ENCODE measurements at places on chromosomes 1 and 21. TPM values are rescaled to one million over a fixed set of nuclear protein-coding genes. Genes with fewer than 3 reads are reported as not detected.

DNA sequence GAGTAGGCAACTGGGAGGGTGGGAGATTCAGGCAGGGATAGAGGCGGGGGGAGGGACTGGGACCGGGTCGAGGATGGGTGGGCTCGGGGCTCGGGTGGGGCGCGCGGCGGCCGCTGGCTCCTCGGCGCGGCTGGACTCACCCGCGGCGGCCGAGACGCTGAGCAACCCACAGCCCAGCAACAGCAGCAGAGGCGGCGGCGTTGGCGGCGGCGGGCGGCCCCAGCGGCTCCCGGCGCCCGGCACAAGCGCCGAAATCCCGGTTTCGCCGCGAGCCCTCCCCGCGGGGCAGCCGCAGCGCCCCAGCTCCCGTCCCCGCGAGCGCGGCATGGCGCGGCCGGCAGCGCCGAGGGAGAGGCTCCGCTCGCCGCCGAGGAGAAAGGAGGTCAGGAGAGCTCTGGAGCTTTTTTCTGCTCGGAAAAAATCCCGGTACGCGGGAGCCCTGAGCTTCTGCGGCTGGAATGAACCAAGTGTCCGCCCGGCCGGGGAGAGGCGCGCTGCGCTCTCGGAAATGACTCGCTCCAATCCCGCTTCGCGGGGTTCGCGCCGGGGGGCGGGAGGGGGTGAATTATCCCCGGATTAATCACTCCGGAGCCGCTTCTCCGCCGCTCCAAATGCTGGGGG lies at the start of gene CSMD2:
TSS of gene CSMD2 (minus strand) at position 460 of the 621 bp plus-strand sequence. CDS start at position 327, 133 bp downstream.
- DNase-seq: no peak

DNA sequence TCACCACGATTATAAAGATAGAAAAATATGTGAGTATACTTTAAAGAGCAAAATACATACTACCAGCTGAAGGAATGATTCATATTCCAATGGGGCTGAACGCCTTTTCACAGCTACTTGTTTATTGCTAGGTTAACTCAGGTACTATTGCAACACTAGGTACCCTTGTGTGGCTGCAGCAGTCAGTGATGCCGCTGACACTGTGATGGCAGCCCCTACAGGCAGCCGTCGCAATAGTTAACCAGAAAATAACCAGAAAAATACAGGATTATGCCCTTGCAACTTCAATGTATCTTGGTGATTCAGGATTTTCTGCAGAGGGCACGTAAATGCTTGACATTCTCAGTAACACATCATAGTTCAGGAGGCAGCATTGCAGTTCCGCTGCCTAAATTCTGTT lies 1.6 kb upstream of the MARK1 start:
- no peak for DNase-seq

DNA sequence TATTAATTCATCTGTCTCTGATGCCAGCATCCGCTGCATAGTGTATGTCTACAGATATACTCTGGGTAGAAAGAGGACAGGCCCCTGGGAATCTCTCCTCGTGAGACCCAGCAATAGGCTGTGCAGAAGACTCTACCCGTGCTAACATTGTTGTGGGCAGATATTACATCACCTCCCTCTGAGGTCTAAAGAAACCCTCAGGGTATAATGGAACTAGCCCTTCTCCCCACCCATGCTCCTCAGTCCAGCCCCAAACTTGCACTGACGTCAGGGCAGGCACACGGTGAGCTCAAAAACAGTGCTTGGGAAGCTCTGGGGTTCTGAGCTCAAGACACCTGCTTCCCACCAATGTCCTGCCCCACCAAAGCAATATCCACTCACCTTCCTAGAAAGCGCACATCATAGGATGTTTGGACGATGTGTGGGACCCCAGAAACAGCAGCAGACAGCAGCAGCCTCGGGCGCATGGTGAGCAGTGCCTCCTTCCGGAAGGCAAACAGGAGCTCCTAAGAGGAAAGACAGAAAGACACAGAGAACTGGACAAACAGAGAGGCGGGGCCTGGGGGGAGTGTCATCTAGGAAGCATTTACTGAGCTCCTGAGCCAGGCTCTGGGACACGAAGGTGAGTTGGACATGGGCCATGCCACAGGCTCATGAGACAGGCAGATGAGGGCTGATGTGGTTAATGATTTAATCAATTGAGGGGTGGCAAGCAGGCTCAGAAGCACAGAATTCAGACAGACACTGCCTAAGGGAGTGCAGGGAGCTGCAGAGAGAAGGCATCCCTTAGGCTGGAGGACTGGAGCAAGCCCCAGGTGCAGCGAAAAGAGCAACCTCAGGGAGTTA lies 4.8 kb downstream of the OVGP1 start:
- no peak for DNase-seq

- DNase-seq: no peak
Observed at GRCh38 chr1:192967211-192967877, 91.8 kb downstream of the UCHL5 start.

GPR157 gene
- 19.2 TPM for polyA plus RNA-seq

C1orf94 gene
- not detected for polyA plus RNA-seq

ST6GALNAC3 gene
- polyA plus RNA-seq: 31.6 TPM

SMIM1 gene
- 7.4 TPM for polyA plus RNA-seq

CFHR4 gene
- polyA plus RNA-seq: not detected

GPR161 gene
- polyA plus RNA-seq: 26.4 TPM
